ENCODE measurements at places on chromosomes 4 and X.

DNA sequence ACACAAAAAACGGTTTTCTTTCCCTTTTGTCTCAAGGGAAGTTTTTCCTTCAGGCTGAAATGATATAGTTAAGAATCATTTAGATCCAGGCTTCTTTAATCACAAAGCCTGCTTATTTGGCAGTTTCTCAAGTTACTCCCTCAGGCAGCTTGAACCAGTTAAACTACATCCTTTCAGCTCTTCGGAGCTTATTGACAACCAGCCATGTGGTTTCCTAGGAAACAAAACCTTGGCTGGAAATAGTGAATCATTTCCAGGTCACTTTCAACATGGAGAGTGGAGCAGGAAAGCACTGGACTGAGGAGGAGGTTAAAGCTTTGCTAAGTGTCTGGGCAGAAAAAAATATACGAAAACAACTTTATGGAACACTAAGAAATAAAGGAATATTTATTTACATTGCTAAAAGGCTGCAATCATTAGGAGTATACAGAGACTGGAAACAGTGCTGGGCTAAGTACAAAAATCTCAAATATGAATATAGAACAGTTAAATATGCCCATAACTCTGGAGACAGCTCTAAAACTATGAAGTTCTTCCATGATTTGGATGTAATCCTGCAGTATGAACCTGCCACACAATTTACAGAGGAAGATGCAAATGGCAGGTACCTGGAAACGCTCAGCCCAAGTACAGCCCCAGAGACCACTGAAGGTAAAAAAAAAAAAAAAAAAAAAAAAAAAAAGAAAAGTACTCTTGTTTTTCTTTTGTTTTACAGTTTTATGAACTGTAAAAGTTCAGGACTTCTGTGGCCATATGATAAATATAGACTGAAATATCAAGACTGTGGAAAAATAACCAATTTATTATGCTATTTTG, 23.2 kb upstream of the AASDH start:
- DNase-seq: no peak

DNA sequence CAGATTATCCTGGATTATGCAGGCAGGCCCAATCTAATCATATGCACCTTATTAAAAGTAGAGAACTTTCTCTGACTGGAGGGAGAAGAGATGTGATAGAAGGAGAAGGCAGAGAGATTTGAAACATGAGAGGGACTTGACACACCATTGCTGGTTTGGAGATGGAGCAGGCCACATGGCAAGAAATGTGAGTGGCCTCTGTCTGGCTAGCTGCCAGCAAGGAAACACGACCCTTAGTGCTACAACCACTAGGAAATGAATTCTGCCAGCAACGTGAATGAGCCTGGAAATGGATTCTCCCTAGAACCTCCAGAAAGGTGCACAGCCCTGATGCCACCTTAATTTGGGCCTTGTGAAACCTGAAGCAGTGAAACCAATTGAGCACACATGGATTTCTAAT, 79.5 kb upstream of the MBNL3 start:
- no peak for DNase-seq

DNA sequence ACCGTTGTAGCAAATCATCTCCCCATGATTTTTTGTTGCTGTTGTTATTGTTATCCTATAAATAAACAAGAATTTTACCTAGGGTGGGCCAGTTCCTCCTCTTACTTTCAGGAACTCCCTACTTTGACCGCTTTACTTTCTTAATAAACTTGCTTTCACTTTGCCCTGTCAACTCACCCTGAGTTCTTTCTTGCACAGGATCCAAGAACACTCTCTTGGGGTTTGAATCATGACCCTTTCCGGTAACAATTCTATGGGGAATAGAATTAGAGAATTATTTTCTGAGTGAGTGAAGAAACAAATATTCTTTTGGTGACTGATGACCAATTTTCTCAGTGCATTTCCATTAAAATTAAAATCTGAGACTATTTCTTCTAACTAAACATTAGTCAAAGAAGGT, 584.0 kb upstream of the TENM3 start:
- DNase-seq: no peak

GRCh38 chr4:152321398-152321797, 214.5 kb downstream of the FBXW7 start:
- no peak for DNase-seq

- DNase-seq: no peak
Observed at GRCh38 chrX:9867226-9867625, 81.0 kb downstream of the SHROOM2 start.

DNA sequence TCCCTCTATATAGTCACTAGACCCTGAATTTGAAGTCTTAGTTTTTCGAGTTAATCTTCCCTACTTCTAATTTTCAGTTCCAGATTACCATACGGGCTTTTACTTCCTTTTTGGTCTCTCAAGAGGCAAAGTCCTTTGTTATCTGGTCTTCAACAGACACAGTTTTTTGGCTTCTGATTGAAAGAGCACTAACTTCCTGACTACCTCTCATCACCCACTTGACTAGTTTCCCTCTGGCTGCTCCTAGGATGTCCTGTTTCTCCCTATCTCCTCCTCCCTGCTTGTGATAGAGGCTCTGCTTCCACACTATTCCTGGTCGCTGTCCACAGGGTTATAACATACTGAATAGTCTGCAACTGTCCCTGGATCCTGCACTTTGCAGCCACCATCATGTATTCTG, 16.7 kb upstream of the WDR44 start:
- no peak for DNase-seq

GRCh38 chr4:55032179-55032578, 93.2 kb downstream of the KDR start:
- no peak for DNase-seq

DNA sequence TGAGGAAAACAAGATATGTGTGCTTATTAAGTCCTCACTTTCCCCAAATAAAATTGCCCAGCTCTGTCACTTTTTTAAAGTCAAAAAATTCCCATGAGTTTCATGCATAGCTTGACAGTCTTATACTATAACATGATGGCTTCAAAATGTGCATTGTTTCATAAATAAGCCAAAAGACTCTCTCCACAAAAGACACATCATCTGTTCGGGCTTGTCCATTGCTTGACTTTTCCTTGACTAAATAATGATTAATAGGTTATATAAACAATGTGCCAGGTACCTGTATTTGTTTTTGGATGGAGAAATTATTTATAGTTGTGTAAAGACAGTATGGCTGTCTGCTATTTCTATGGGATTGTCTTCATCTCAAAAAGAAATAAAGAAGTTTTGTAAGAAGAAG, 329.2 kb upstream of the KLF3 start:
- DNase-seq: no peak

GRCh38 chrX:110863883-110864282, 68.3 kb upstream of the CHRDL1 start:
- no peak for DNase-seq

DNA sequence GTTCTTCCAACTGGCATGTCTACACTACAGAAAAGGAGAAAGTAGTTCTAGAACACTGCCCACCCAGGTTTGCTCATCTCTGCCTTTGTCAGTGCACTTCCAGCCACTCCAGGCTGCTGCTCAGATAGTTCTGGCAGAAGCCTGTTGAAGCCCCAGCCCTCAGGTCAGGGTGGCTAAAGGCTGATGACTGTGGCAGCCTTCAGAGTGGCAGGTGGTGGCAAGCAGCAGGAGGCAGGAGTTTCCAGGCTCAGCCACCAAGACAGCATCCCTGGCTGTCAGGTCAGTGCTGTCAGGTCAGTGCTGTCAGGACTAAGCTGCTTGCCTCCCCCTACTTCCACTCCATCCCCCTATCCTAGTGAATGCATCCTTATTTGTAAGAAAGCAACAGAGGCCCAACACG, 100.4 kb downstream of the MAMLD1 start:
- no peak for DNase-seq

DNA sequence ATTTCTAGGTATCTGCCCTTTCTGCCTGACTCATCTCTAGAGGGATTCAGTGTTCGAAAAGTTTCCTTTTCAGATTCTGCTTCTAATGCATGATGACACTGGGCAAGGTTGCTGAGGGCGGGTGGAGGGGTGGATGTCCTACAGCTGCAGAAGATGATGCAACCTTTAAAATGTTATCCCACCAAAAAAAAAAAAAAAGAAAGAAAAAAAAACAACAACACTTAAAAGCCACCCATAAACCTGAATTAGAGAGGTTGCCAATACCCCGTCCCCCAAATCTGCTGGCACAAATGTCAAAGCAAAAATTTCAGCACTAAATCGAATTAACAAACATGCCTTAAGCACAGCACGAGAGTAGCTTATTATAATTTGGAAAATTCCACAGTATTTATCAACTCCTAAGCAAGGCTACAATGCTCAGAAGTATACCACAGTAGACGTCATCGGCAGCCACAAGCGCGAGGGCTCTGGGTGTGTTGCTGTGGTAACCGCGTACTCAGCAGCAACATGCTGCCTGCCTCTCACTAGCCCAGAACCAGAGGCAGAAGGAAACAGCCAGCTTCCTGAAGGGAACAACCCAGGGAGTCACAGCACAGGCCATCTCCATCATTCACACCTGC, 167.5 kb upstream of the MAP3K15 start:
- DNase-seq: peak; percentile 72

GRCh38 chr4:54001668-54002365, 62.6 kb downstream of the CHIC2 start:
- DNase-seq: no peak

DNA sequence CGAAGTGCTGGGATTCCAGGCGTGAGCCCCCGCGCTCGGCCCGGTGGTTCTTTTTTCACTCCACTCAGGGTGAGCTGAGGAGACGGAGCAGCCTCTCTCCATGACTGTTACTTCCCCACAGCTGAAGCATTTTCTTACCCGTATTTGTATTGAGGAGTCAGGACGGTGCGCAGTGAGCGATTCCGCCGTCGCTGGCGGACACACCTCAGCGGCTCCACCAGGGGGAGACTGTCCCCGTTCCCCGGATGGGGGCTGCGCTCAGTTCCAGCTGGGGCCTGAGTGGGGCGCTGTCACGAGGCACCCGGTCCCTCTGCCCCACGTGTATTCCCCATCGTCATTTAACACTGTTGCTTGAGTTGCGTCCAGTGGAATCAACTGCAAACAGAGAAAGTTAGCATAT, 844.0 kb upstream of the FRG1 start:
- no peak for DNase-seq

DNA sequence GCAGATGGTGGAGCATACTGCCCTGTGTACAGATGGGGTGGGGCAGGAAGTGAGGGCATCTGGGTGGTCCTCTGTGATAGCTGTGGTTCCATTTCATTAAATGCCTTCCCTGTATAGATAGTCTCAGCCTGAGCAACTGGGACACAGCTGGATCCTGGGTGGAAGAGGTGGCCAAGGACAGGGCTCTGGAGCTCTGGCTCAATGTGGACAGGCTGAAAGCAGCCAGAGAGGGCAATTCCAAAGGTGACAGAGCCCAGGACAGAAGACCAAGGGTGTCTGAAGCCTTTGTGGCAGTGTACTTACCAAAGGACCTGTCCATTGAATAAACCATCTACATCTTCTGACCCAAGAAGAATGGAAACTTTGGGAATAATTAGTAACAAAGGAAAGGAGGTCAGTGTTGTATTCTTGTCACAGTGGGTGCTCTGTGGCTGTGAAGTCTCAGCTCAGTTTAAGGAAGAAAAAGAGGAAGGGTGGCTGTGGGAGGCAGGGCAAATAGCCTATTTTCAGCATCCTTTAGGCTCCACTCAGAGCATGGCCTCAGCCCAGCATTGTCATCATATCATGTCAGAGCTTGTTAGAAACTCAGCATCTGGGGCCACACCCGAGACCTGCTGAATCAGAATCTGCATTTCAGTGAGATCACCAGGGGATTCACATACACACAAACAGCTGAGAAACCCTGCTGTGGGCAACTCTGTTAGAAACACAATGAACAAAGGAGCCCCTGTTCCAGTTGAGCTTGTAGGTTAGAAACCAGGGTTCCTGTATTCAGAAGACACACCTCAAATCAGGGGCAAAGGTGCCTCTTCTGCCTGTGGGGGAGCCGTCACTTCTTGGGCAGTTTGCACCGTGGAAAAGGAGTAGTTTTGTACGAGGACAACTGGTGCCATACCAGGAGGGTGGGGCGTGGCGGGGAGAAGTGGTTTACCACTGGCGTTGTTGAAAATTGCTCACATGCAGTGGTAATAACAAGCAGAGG, 168.6 kb downstream of the PTTG2 start:
- DNase-seq: peak; percentile 75

DNA sequence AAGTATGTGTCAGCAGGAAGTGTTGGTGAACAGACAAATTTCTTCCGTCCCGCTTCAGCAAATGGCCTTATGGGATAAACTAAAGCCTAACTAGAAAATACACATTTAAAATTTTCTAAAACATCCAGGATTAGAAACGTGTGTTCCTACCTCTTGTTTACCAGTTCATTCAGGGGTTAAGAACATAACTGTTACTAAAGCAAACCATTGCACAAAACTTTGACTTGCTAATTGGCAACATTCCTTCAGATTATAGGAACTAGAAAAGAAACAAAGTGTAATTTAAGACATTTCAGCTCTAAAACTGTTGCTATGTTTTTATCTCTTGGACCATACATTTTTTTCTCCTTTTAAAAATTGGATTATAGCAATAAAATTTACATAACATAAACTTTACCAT, 39.5 kb upstream of the CXCL13 start:
- DNase-seq: no peak

GRCh38 chr4:39124885-39125599, 57.3 kb upstream of the WDR19 start:
- no peak for DNase-seq

DNA sequence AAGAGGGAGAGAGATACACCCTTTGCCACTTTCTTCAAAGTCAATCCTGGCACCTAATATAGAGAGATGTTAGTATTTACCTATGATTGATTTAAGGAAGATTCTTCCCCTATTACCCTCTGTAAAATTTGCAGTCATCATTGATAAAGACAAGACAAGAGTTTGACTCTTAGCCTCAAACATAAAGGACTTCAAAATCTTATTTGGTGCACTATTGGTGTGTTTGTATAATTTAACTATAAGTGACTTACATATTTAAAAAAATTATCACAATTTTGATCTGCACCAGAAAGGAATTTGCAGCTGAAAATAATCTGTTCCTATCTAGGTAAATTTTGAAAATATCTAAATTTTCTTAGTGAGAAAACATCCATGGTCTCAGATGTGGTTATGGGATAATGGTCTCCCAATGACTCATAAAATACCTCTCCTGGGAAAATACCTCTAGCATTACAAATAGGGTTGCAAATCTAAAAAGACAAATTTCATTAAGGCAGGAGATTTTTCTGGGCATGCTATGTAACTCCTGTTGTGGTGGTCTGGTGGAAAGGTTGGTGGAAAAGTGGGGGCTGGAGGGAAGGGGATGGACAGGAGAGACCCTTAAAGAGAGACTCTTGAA, 173.6 kb upstream of the MED14 start:
- no peak for DNase-seq
